ENCODE measurements at places on chromosomes 11 and 22.

- DNase-seq: no peak
These were observed 12.0 kb upstream of the MMP13 start for GRCh38 chr11:102967497-102967896.

DNA sequence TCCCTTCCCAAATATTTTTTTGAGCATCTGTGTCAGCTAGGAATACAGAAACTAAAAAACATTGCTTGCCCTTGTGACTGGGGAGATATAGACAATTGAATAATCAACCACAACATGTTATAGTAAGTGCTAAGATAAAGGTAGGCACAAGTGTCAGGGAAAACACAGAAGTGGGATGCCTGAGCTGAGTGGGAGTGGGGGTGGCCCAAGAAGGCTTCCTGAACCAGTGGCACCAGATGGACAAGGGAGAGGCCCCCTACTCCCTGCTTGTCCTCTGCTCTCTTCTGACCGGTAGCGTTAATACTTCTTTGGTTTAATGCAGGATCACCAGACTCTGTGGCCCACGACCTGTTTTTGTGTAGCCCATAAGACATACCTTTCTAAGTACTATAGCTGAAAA is 48.8 kb downstream of the PACS1 start:
- DNase-seq: peak; percentile 14

- DNase-seq: no peak
These were observed 133.9 kb downstream of the WNT7B start for GRCh38 chr22:45843031-45843430.

GRCh38 chr11:73530109-73530508 is 67.8 kb downstream of the FAM168A start:
- DNase-seq: no peak

- no peak for DNase-seq
These were observed 806.2 kb downstream of the TBC1D22A start for GRCh38 chr22:47568700-47569099.

- peak; percentile 52 for DNase-seq
These were observed 8.7 kb downstream of the EHD1 start for GRCh38 chr11:64869571-64870175.

- DNase-seq: no peak
These were observed 48.4 kb upstream of the SYT7 start for GRCh38 chr11:61629082-61629833.

GRCh38 chr11:12248330-12248729 is 129.0 kb upstream of the PARVA start:
- DNase-seq: no peak

DNA sequence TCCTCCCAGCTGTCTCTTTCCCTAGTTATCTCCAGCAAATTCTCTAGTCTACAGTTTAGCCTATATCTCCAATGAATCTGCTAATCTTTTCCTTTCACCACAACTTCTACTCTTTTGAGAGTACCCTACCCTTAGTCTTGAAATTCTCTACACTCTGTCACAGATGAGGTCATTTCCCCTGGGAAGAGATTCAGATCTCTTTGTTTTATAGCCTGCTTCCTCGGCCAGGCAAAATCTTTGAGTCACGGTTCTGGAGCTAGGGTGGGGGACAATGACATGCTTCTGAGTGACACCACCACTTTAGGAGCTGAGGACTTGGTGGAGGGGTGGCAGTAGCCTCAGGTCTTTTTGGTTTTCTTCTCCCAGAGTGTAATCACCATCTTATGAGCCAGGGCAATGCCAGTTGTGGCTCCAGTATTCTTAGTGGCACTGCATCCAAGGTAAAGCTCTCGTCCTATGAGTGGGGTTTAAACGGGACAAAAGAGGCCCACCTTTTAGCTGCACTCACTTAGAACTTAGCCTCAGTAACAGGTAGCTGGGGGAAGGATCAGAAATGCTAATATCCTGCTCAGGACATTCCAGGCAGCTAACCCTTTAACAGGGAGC is 98.5 kb upstream of the RRM1 start:
- no peak for DNase-seq

DNA sequence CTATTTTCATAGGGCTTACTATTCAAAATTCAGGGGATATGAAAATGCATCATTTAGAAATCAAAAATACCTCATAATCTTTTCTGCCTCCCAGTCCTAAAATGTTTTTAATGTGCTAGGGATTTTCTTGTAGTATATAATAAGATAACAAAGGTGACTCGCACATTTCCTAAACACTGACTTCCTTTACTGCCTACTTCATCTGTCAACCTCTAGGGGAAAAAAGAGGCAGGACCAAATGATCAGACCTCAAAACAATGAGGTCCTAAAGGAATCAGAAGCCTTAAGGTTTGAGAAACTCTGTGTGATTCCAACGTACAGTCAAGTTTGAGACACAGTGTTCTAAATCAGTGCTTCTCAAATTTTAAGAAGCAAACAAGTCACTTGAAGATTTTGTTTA is 56.1 kb upstream of the POU2AF2 start:
- no peak for DNase-seq

DNA sequence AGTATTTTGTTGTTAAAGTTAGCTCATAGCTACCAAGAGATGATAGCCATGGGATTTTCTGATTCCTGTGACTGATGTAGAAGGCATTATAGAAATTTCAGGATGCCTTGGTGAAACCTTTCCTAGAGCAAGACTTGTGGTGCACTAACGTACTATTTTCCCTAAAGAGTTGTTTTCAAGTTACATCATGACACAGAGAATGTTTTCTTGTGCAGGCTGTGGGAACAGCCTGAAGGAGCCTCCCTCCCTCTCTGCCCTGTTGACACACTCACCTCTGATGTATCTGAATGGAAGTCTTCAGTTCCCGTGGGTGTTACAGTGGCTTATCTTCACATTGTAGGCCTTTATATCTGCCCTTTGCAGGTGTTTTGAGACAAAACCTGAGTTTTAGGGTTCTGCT is 121.6 kb downstream of the LDLRAD3 start:
- DNase-seq: no peak

DNA sequence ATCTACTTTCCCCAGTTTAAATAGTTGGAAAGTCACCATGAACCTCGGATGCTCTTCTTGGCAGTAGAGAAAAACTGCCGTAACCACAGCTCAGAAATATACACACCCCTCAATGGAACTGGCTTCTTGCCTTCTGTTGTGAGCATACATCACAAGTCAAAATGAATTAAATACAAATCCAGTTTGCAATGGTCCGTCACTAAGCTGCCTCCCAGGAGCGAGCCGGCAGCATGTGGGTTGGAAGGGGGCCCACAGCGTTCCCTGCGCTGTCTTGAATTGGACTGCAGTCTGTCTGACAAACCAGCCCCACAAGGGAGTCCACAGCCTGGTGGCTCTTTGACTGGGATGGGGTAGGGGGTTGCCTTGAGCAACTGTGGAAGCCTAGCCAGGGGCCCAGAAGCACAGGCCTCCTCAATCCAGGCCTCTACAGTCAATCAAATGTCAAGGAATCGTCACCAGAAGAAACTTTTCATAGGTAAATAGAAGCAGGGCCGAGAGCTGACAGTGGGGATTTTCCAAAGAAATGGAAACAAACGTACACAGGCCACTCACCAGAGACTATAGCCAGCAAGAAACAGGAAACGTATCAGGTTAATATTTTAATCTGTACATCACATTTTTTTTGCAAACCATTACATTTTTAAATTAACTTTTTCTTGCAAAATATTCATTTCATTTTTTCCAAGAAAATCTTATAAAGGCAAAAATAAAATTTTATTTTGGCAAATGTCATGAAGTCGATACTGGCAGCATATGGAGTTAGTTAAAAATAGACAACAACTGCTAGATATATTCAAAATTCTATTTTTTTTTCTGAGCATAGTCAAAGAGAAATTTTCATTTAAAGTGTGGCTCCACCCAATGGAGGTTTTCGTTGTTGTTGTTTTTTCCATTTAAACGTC is 38.5 kb downstream of the C11orf58 start:
- no peak for DNase-seq

Measured in activated T-cell treated with anti-CD3 and anti-CD28 coated beads, Interleukin-2, amount 50 U/mL, for 48 hours (primary cell).